ENCODE measurements at places on chromosomes 16 and 17. TPM values are rescaled to one million over a fixed set of nuclear protein-coding genes. Genes with fewer than 3 reads are reported as not detected.

Gene FA2H
- not detected for total RNA-seq

Gene DOC2A
- not detected for total RNA-seq

Gene ATP1B2
- total RNA-seq = not detected

Gene PLA2G10
- not detected for total RNA-seq

Gene CTRL
- not detected for total RNA-seq

Gene TLCD2
- 2.2 TPM for total RNA-seq

DNA sequence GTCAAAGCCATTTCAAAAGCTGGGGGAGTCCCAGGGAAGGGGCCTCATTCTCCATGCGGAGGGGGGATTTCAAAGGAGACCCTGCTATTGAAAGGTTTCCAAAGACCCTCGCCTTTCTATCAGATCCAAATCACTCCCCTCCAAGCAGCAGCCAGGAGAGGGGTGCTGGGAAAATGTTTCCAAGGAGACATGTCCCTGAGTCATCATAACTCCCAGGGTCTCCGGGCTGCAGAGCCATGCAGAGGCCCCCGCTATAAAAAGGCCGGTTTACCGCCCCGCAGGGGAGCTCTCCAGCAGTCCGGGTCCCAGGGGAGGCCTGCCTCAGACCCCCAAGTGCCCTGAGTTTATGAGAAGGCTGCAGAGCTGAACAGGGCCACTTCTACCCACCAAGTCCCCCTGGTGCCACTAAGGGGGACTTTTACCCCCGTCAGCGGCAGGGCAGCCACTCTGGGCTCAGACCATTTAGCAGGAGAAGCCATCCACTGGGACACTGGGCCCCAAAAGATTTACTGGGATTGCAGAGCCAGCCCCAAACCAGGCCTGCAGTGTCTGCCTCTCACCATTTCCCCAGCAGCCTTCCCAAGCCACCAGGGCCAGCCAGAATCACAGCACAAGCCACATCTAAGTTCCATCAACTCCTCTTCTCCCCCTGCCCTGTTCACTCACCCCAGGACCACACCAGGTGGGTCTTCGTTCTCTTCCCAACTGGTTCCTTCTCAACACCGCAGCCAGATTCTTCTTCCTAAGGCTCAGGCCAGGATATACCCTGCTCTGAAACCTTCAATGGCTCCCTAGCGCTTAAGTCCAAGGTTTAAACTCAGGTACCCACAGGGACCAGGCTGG is 234.4 kb downstream of the ZNF423 start:
- no peaks in the 10 kb centered on the region for H3K36me3 ChIP-seq
- no peak overlapping the region for H3K27ac ChIP-seq
- DNase-seq = no peak
- H3K27me3 ChIP-seq = no peaks in the 10 kb centered on the region

DNA sequence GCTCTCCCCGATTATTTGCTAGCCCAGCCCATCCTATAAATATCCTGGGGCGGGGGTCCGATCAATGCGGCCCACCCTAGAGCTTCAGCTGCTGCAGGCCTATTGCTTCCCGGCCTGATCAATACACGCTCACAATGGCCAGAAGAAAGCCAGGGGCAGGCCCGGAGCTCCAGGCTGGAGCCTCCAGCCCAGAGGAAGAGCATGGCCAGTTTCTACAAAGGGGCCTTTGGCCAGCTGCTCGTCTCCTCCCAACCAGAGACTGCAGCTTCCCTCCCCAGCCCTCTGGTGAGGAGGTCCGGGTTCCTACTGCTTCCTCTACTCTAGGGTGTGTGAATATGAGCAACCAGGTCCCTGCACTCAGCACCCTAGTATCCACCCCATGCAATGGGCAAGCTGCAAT is 36.7 kb downstream of the SALL1 start:
- no peak for DNase-seq
- H3K4me1 ChIP-seq = peaks cover 2% of the 10 kb centered on the region
- no peak overlapping the region for H3K27ac ChIP-seq
- H3K4me3 ChIP-seq = no peak overlapping the region
- no peaks in the 10 kb centered on the region for H3K36me3 ChIP-seq
- peaks cover 32% of the 10 kb centered on the region for H3K27me3 ChIP-seq

- no peak overlapping the region for H3K27ac ChIP-seq
- H3K27me3 ChIP-seq = no peaks in the 10 kb centered on the region
- H3K4me3 ChIP-seq = no peak overlapping the region
Measured at GRCh38 chr17:19703828-19704613, 12.4 kb downstream of the SLC47A2 start.

DNA sequence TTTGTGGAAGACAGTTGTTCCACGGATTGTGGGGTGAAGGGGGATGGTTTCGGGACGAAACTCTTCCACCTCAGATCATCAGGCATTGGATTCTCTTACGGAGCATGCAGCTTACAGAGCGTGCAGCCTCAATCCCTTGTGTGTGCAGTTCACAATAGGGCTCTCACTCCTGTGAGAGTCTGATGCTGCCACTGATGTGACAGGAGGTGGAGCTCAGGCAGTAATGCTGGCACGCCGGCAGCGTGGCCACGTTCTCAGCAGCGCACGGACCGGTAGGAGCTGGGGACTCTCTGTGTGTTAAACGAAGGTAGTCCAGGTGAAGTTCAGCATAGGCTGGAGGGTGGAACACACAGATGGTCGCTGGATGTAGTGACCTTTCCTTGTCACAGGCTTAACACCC is 37.8 kb downstream of the SEC14L1 start:
- peaks cover 18% of the 10 kb centered on the region for H3K36me3 ChIP-seq
- no peaks in the 10 kb centered on the region for H3K27me3 ChIP-seq
- no peak overlapping the region for H3K4me3 ChIP-seq
- H3K4me1 ChIP-seq = peaks cover 17% of the 10 kb centered on the region
- H3K27ac ChIP-seq = no peak overlapping the region

DNA sequence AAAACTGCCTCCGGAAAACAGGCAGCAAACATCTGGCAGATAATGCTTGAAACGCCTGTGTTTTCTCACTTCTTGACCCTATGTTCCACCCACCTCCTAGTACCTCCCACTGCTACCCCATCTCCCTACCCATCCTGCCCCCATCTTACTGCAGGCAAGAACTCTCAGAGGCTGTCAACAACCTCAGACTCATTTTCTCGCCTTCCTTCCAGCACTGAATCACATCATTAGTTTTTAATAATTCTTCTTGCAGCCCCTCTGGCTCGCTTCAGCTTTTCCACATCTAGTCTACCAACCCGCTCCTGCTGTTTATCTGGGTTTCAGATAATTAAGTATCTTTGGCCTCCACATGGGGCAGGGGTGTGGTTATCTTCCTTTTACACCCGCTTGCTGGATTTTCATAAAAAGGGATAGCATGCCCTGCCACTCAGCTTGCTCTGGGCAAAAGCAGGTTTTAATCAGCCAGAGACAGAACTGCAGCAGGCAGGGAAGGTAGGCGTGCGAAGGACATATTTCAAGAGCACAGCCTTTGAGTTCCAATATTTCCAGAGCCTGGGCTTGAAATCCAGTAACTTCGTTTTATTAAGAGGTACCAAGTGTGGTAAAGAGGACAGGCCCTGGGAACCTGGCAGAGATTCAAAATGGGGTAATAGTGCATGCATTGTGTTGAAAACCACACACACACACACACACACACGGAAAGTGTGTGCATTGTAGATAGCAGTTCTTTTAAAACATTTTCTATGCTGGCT is 87.5 kb downstream of the BMERB1 start:
- no peak for DNase-seq
- H3K36me3 ChIP-seq = no peaks in the 10 kb centered on the region
- H3K4me1 ChIP-seq = peaks cover 11% of the 10 kb centered on the region
- H3K27ac ChIP-seq = no peak overlapping the region
- no peak overlapping the region for H3K4me3 ChIP-seq

GRCh38 chr16:8110572-8111514 is 479.5 kb downstream of the TMEM114 start:
- no peaks in the 10 kb centered on the region for H3K27me3 ChIP-seq
- no peak for DNase-seq
- no peaks in the 10 kb centered on the region for H3K4me1 ChIP-seq

DNA sequence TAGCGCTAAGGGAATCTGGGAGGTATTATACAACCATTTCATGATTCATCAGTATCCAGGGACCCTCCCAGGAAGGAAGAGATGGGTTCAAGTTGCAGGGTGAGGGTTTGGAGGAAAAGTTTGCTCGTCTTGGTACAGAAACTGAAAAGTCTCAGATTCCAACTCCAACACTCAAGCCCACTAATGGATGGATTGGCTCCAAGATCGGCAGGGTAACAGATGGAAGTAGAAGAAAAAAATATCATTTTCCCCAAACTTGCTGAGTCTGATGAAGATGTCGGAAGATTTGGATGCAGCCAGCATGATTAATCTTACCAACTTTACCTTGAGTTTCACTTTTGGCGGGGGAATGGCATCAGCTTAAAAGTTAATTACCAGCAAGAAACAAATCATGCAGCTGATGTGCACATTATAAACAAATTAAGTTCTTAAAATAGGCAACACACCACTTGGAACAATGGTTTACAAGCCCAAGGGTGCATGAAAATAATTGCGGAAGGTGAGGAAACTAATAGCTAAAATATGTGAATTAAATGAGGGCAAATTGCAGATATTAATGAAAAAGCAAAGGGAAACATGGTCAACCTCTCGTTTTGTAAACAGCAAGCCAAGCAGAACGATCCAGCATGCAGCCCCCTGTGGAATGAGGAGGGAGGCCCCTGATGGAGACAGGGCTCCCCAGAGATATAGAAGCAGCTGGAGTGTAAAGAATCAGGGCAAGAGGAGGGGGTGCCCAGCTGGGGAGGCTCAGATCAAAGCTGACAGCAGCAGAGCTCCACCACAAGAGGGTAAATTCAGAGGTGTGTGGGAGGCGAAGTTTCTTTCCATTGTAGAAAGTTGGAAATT is 44.1 kb upstream of the GRIN2A start:
- no peak for DNase-seq
- H3K27ac ChIP-seq = no peak overlapping the region
- H3K27me3 ChIP-seq = no peaks in the 10 kb centered on the region
- no peaks in the 10 kb centered on the region for H3K4me1 ChIP-seq
- H3K36me3 ChIP-seq = no peaks in the 10 kb centered on the region

GRCh38 chr17:49224198-49224996 is 6.2 kb downstream of the PHOSPHO1 start:
- no peak overlapping the region for H3K27ac ChIP-seq
- H3K27me3 ChIP-seq = peaks cover 51% of the 10 kb centered on the region
- H3K4me1 ChIP-seq = no peaks in the 10 kb centered on the region
- no peaks in the 10 kb centered on the region for H3K36me3 ChIP-seq
- DNase-seq = no peak

- peaks cover 38% of the 10 kb centered on the region for H3K36me3 ChIP-seq
- H3K4me1 ChIP-seq = no peaks in the 10 kb centered on the region
- DNase-seq = no peak
- H3K27ac ChIP-seq = no peak overlapping the region
- H3K27me3 ChIP-seq = no peaks in the 10 kb centered on the region
Measured at GRCh38 chr16:69718111-69718764, 8.1 kb downstream of the NQO1 start.

DNA sequence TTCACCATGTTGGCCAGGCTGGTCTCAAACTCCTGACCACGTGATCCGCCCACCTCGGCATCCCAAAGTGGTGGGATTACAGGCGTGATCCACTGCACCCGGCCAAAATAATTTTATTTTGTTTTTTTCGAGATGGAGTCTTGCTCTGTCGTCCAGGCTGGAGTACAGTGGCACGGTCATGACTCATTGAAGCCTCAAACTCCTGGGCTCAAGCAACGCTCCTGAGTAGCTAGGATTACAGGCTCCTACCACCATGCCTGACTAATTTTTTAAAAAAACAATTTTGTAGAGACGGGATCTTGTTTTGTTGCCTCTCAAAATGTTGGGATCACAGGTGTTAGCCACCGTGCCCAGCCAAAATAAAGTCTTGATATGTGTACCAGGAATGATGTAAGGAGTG is 2.4 kb upstream of the TTLL6 start:
- no peaks in the 10 kb centered on the region for H3K4me1 ChIP-seq
- no peak overlapping the region for H3K27ac ChIP-seq
- H3K36me3 ChIP-seq = no peaks in the 10 kb centered on the region

- H3K36me3 ChIP-seq = no peaks in the 10 kb centered on the region
- H3K4me1 ChIP-seq = 0 out of 2 replicates have a peak, but pooled peaks cover 1% of the 10 kb centered on the region
- H3K27ac ChIP-seq = no peak overlapping the region
- H3K4me3 ChIP-seq = no peak overlapping the region
Measured at GRCh38 chr16:11576427-11577289, 10.1 kb downstream of the LITAF start.

DNA sequence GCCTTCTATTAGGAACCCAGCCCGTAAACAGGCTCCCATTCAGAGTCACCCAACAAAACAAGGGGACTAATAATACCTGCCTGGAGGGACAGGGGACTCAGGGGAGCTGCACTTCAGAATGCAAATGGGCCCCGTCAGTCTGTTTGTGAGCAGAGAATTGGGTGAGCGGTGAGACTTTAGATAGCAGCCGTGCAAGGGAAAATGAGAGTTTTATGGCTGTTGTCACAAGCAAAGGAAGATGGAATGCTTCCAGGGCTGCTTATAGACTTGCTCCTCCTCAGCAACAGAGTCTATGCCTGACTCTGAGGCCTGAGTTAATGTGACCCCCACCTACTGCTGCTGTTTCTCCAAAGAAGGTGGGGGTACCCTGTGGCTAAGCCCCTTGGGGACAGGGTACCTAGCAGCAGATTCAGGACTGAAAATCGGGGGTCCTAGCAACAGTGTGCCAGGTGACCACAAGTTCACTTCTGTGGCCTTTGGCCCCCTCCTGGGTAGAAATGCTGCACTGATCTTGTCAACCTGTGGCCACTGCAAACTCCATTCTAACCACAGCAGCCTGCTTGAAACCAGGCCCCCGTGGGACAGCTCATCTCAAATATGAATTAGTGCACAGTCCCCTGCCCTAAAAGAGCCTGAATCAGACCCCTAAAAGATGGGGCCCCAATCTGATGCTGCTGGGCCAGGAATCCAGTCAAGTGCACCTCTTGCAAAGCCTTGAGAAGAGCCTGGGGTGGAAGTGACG is 126.4 kb downstream of the C16orf78 start:
- no peaks in the 10 kb centered on the region for H3K4me1 ChIP-seq
- no peaks in the 10 kb centered on the region for H3K36me3 ChIP-seq

GRCh38 chr17:76578376-76578775 is 7.3 kb downstream of the ST6GALNAC2 start:
- no peaks in the 10 kb centered on the region for H3K36me3 ChIP-seq
- H3K27ac ChIP-seq = no peak overlapping the region
- DNase-seq = no peak
- H3K27me3 ChIP-seq = no peaks in the 10 kb centered on the region
- H3K4me1 ChIP-seq = no peaks in the 10 kb centered on the region
- no peak overlapping the region for H3K4me3 ChIP-seq

- no peaks in the 10 kb centered on the region for H3K36me3 ChIP-seq
- no peaks in the 10 kb centered on the region for H3K27me3 ChIP-seq
- H3K4me3 ChIP-seq = no peak overlapping the region
- no peak overlapping the region for H3K27ac ChIP-seq
- H3K4me1 ChIP-seq = peaks cover 27% of the 10 kb centered on the region
- no peak for DNase-seq
Measured at GRCh38 chr16:12235110-12235509, 258.6 kb downstream of the SNX29 start.
